ENCODE measurements at places on chromosomes 2 and 18.

GRCh38 chr2:100137866-100138570, 4.4 kb downstream of the AFF3 start:
- no peak for DNase-seq

DNA sequence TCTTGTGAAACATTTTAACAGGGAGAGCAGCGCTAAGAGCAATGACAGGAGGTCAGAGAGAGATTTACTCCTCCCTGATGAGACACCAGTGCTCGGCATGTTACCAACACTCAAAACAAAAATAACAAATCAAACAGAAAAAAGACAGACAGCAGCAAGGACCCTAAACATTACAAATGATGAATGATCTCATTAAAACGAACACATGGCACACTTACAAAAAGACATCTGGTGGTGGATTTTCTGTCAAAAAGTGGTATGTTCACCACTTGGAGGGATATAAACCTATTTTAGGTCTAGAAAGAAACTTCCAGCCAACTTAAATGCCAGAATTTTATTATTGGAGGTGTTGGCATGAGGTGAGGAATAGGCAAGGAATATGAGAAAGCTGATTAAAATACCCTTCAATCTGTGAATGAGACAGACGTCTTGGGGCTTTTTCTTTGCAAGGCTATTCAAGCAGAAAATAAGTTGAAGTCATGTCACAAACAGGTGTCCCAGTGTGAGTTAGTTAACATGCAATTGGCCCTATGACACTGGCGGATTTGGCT, 112.8 kb downstream of the PRELID3A start:
- DNase-seq: no peak

DNA sequence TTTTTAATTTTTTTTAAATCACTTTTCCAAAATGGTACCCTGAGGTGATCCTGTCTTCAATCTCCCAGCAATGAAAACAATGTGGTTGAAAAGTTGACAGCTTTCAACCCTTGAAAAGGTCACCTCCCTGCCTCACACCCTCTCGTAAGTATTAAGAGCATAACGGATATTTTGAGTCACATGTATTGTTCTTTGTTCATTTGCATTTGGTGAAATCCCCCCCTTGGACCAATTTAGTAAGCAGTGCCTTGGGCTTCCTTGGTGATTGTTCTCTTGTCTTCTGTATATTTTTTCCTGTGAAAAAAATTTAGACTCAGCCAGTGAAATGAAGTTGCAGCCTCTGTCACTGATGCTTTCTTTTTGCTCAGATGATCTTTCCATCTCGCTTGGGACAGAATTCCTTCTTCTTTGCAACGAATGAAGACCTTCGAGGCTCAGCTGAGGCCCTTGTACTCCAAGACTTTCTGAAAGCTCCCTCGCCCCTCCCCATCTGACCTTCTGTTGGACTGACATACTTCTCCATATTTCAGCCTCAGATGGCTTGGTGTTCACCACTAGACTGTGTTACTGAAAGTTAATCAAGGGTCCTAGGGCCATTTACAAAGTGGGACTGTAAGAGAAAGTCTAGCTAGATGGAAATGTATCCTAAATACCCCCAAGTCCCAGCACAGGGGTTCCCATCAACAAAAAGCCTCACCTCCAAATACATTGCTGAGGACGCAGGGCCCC, 158.4 kb downstream of the BCL2 start:
- DNase-seq: no peak

- DNase-seq: no peak
These were observed 40.5 kb upstream of the ITPRID2 start for GRCh38 chr2:181850936-181851560.

DNA sequence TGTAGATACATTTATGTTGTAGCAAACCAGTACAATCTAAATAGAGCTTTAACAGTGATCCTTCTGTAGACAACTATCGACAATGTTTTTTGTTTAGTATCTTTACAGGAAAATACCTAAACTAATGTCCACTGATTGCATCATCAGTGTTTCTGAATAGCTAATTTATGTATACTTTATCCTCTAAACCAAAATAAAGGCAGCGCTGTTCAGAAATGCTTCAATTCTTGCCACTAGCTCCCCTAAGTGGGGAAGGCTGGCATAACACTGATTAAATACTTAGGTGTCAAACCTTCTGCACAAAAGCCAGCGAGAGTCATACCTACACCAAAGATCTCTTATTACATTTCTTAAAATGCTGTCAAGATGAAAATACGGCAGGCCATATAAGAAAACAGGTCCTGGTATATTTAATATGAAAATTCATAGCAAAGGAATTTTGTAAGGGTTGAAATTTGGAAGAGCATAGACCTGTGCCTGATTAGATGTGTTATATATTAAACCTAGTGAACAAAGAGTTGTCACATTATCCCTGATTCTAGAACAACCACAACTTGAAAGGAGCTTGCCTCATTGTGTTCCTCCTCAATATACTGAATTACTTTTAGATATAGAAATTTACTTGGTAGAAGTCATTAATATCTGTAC, 1693.4 kb upstream of the SLC39A10 start:
- DNase-seq: no peak

- no peak for DNase-seq
These were observed 218.2 kb downstream of the NDUFA10 start for GRCh38 chr2:239806758-239807434.

GRCh38 chr2:187008111-187008510, 159.1 kb upstream of the ZSWIM2 start:
- DNase-seq: no peak

DNA sequence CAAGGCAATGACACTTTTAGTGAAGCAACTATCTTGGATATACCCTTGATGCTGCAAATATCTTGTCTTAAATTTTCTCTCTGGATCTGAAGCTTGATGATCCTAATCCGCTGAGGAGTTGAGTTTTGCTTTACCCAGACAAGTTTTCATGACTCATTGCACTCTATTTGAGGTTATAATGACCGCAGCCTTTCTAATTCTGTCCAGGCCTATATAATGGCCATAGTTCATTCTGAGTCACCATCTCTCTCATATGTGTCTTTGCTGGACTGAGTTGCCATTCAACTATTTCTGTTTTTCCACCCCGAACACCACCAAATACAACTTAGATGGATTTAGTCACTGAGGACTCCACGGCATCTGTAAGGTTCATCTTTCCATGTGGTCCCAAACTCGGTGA, 802.1 kb upstream of the FAM98A start:
- DNase-seq: no peak
